ENCODE measurements at places on chromosomes 11 and 22.

DNA sequence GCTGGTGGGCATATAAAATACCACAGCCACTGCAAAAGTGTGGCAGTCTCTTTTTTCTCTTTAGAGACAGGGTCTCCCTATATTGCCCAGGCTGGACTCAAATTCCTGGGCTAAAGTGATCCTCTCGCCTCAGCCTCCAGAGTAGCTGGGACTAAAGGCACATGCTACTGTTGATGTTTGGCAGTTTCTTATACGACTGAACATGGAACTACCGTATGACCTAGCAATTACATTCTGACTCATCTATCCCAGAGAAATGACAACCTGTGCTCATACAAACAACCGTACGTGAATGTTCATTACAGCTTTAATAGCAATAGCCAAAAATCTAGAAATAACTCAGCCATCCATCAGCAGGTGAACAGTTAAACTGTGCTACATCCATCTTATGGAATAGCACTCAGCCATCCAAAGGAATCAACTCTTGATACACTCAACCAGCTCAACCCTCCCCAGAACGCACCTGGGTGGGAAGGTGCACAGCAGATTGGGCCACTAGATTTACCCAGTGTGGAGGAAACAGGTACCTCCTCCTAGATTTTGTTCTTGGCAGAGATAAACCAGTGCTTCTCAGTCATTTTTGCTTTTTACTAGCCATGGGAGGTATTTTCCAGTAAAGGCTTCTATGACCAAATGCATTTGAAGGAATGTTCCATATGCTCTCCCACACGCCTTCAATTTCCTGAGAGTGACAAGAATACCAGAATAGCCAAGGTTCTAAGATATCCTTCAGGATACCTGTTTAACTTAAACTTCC lies 130.5 kb downstream of the MED15 start:
- DNase-seq, result no peak

- DNase-seq, result peak; percentile 83
Observed at GRCh38 chr11:24238771-24239645, 257.8 kb upstream of the LUZP2 start.

GRCh38 chr11:5689551-5689983 lies at the start of gene TRIM22:
Gene TRIM22, plus strand, starts transcription at chr11:5689790. Its CDS starts 6,443 bp downstream, at chr11:5696233.
- DNase-seq, result peak; percentile 72

DNA sequence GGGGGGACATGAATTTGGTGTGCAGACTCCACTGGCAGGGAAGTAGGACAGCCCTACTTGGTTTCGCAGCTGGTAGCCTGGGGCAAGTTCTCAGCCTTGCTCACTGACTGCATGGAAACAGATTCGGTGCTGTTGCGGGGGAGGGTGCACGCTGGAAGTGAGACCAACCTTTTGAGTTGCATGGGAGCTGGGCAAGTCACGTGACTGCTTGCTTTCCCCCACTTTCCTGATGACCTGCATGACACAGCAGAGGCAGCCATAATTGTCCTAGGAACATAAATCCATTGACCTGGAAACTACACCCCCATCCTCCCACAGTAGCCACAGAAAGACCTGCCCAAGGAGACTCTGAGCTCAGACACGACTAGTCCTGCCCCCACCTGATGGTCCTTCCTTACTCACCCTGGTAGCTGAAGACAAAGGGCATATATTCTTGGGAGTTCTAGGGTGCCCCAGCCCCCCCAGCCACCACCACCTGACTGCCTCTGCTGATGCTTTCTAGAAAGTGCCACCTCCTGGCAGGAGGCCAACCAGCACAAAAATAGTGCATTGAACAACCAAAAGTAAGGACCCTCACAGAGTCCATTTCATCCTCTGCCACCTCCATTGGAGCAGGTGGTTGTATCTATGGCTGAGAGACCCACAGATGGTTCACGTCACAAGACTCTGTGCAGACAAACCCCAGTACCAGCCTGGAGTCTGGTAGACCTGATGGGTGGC lies 4.1 kb upstream of the HBG2 start:
- DNase-seq, result no peak

DNA sequence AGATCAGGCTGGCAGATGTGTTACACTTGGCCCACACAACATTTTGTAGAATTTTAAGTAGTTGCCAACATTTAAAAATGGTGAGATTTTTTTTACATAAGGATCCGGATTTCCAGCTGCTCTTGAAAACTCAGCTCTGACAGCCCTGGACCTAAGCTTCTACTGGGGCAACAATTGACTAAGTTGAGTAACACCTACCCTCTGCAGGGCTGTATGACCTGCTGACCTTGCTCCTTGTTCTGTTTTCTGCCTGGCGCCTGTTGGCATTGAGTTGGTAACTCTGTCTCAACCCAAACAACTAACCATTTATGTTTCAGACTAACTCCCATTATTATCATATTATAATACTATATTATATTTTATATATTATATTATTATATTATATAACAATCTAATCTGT lies 21.1 kb upstream of the LRRC55 start:
- DNase-seq, result no peak

GRCh38 chr22:29635734-29636357 lies 32.4 kb downstream of the NF2 start:
- no peak for DNase-seq

DNA sequence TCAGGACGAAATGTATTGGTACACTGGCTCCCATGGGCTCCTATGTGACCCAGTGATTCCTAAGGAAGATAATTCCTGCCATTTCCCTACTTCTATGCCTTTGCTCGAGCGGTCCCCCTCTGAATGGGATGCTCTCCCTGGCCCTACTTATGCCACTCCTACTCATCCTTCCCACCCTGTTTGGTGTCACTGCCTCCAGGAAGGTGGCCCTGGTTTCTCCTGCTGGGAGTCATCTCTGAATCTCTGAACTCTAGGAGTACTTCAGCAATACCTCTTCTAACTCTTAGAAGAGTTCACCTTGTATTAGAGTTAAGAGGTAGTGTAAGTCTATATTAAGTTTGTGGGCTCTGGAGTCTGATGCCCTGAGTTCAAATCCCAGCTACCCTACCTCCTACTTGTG lies 35.5 kb upstream of the LRRC55 start:
- no peak for DNase-seq

DNA sequence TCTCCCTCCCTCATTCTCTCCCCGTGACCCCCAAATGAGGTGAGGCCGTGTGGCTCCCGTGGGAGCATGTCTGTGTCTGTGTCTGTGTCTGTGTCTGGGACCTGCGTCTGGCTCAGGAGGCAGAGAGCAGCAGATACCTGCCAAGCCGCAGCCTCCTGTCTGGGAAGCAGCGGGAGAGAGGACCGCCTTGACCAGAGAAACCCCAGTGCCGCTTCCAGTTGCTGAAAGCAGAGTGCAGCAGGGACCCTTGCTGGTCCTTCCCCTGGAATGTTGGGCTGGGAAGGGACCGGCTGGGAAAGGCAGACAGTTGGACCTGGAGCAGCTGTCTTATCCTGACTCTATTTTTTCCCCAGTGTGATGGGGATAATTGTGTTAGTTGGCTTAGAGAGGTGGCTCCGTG lies 525 bp downstream of the CSDC2 start:
- DNase-seq, result no peak

DNA sequence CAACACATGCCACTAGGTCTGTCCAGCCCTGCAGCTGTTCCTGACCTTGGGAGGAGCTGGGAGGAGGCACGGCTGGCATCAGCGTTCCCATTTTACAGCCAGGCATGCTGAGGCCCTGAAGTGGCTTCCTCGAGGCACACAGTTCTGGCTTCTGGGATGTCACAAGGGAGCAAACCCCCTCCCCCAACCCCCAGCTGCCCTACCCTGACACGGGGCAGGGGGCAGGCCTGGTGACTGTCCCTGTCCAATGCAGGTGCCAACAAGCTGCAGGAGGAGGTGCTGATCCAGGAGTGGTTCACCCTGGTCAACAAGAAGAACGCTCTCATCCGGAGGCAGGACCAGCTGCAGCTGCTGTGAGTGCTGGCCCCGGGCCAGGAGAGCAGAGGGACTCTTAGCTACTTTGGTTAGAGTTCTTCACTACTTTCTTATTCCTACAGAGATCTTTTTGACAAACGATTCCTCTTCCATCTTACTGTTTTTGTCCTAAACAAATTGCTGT lies 5.3 kb downstream of the KCNK7 start:
- no peak for DNase-seq

DNA sequence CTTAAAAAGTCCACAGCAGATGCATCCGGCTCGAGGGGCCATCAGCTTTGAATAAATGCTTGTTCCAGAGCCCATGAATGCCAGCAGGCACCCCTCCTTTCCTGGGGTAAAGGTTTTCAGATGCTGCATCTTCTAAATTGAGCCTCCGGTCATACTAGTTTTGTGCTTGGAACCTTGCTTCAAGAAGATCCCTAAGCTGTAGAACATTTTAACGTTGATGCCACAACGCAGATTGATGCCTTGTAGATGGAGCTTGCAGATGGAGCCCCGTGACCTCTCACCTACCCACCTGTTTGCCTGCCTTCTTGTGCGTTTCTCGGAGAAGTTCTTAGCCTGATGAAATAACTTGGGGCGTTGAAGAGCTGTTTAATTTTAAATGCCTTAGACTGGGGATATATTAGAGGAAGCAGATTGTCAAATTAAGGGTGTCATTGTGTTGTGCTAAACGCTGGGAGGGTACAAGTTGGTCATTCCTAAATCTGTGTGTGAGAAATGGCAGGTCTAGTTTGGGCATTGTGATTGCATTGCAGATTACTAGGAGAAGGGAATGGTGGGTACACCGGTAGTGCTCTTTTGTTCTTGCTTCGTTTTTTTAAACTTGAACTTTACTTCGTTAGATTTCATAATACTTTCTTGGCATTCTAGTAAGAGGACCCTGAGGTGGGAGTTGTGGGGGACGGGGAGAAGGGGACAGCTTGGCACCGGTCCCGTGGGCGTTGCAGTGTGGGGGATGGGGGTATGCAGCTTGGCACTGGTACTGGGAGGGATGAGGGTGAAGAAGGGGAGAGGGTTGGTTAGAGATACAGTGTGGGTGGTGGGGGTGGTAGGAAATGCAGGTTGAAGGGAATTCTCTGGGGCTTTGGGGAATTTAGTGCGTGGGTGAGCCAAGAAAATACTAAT lies 1.9 kb downstream of the NEAT1 start:
- DNase-seq, result peak; percentile 35

DNA sequence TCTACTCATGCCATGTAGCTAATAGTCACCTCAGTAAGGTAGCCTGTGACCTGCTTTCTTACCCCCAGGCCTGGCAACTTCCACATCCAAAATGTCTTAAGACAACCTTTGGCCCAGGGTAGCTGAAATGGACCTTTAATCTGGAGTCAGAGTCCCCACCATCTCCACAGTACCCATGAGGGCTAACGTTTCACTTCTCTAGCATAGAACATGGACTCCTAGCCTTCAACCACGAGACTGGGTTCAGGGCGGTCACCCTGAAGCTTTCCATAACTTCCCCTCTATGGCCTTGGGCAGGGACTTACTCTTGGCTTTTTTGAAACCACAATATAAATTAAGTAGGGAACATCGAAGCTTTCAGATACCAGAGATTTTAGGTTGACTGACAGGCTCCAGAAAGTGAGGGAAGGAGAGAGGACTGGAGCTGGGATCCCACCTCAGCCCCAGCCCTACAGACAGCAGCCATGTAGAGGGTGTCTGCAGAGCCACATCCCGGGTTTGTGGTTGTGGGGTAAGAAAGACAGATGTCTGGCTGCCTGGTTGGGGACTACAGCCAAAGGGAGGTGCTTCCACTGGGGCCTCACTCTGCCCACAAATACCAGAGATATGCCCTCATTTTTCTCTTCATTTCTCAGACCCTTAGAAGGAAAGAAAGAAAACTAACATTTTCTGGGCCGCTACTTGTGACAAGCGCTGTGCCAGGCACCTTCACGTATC lies 2.6 kb downstream of the TBC1D10A start:
- no peak for DNase-seq

GRCh38 chr11:45094958-45095690 lies 51.3 kb upstream of the PRDM11 start:
- DNase-seq, result no peak

DNA sequence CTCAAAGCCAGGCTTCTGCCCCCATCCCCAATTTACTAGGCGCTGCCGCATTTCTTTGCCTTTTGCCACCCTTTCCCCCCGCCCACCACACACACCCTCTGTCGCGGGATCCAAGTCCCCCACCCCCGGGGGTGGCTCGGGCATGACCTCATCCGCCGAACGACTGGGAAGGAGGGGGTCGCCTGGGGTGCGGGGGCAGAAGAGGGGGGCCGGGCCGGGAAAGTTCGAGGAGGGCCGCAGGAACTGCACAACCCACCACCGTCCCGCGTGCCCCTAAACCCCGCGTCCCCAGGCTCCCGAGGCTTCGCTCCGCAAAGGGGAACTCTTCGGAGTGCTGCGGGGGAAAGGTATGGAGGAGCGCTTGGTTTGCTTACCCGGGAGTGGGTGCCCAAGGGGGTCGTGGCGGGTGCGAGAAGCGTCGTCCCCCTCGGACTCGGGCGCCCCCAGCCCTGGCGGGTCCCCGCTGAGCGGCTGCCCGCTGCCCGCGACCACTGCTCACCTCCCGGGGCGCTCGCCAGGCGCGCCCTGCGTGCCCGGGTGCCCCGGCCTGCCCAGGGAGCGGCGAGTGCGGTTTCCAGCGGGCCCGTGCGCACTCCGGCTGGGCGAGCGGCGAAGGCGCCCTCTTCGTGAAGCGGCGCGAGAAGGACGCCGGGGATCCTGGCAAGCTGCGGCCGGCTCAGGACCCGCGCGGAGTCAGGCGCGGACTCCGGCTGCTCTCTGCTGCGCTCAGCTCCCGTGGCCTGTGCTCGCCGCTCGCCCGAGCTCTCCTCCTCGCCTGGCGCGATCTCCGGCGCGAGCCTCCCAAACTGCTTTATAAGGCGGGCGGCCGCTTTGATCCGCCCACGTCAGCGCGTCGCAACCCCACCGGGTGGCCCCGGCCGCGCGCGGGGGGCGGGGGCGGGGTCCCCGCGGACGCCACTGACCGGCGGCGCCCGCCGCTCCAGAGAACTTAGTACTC lies 4.0 kb upstream of the WNT11 start:
- peak; percentile 52 for DNase-seq

DNA sequence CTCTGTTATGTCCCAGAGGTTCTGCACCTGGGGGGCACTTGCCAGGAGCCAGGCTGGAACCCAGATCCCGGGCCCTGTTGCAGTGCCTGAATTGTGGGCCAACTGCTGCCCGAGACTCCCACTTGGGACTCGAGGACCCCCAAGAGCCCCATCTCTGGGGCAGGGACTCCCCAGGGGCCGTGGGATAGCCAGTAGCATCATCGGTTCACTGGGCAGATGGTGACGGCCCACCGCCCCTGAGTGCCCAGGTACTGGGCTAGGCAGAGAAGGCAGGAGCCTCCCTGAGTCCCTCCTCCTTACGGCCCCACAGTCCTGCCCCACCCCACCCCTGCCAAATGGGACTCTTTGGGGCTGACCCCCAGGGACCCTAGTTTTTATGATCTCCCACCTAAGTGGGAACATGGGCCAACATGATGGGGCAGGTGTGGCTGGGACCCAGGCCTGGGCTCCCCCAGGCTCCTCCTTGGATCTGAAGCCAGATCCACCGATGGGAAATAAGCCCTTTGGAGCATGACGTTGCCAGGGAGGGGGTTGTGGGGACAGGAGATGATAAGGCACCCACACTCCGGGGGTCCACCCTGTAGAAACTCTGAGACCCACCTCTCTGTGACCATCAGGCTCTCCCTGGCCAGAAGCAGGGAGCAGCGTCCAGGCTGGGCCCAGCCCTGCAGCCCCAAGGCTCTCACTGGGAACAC lies 94.5 kb upstream of the FGF3 start:
- DNase-seq, result no peak

Data from GM04504 (cell line).